ENCODE measurements at places on chromosomes 4 and X.

GRCh38 chr4:99856166-99856565 is 38.1 kb downstream of the LAMTOR3 start:
- no peak for DNase-seq

DNA sequence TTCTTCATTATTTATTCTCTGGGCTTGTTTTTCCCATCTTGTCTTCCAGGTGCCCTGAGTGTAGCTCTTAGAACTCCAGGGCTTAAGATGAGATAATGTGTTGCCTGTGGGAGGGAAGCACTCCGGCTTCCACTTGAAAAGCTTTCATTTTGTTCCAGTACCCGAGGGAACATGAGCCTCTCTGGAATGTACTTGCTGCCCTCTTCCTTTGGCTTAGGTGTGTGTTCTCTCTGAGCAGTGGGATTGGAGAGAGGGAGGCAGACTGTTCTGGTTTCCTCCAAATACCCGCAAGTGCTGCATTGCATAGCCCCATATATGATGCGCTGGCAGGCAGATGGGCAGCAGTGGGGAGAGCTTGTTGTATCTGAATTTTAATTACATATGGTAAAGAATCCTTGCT is 861 bp upstream of the DTHD1 start:
- DNase-seq = no peak

- DNase-seq = peak; percentile 19
Observed at GRCh38 chr4:102825261-102826091, 1.9 kb downstream of the UBE2D3 start.

- DNase-seq = no peak
Observed at GRCh38 chr4:7006411-7006810, 36.8 kb upstream of the TADA2B start.

Data from HEK293T (cell line).